ENCODE measurements at places on chromosomes 3 and 15.

GRCh38 chr3:54262541-54262940, 140.2 kb downstream of the CACNA2D3 start:
- no peak for DNase-seq

GRCh38 chr3:88211096-88211890, 61.5 kb downstream of the C3orf38 start:
- DNase-seq, result no peak

DNA sequence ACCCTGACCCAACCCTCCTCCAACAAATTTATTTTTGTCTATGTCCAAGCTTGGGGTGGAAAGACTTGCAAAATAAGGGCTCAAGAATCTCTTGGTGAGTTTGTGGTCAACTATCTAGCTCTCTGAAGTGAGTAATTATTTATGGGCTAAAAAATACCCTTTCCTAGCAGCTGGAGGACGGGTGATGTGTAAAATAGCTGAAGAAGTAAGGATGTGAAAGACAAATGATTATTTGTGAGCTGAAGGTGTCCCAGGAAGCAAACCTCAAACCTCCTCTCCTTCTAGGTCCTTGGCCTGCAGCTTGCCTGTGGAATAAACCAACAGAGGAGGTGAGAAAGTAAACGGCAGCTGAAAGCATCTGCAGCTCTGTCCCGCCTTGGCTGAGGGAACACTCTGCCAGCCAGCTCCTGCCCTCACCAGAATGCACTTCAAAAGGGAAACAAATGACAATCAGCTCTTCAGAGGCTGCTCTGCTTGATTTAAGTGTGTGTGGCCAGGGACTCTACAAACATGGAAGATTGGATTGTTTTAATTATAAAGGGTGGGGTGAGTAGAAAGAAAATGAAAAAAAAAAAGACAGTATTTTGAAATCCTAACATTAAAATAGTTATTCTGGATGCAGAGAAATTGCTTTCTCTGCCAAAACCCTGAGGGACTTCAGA, 60.3 kb downstream of the TM4SF4 start:
- DNase-seq, result no peak

DNA sequence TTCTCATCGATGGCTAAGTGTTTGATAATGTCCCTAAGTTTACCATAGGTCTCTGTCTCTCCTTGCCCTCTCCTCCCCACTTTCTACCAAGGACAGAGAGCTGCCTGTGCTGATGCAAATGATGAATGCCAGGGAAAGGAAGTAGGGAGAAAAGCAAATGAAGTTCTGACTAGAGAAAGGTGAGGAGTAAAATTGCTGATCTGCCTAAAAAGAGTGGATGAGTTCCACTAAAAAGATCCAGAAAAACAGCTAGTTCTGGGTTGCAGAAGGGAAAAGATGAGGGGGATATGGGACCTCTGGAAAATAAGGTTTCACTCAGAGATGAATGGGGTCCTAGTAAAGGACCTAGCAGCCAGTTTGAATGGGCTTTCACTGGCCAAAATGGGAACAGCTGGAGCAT, 13.8 kb downstream of the MYZAP start:
- no peak for DNase-seq

GRCh38 chr3:1506090-1506489, 413.3 kb downstream of the CNTN6 start:
- DNase-seq, result no peak

DNA sequence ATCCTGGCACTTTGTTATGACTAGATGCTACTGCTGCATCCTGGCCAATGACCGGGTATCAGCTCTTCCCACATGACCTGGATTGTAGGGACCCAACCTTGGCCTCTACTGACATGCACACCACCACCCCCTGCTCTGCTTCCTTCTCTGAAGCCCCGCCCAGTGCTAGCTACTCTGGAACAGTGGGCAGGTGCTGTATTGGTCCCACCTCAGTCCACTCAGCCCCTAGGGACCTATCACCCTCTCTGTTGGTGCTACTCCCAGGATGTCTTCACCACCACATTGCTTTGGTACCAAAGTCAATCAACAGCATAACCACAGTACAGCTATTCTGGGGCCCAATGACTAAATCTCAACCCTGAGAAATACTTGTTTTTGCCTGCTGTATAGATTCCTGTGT, 170.2 kb upstream of the PRICKLE2 start:
- DNase-seq, result no peak

DNA sequence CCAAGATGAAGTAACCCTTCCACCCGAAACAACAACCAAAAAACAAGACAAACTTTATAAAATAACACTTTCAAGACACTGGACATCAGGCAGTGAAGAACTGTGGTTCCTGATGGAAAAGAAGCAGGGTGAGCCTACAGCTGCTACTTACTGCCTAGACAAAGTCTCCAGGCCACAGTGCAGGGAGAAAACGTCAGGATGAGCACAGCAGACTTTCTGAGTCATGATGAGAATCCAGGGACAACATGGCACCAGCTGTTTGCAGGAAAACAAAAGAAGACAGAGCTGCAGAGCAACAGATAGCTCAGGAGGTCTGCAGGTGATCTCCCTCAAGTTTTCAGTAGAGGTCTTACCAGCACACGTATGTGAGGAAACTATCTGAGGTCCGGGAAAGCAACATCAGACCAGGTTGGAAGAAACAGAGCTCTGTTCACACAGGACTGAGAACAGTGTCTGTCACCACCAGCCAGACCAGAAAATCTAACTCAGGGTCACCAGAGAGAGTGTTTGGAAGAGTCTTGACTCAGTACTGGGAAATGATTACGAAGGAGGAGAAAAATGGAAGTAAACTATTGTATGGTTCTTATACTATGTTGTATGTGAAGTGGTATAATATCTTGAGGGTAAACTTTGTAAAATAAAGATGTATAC, 108.9 kb downstream of the ANO10 start:
- no peak for DNase-seq

Measured in stimulated activated CD8-positive, alpha-beta memory T cell treated with anti-CD3 and anti-CD28 coated beads, Interleukin-15, amount 100 ng/mL, for 48 hours (primary cell).